ENCODE measurements at places on chromosomes 16 and 17.

DNA sequence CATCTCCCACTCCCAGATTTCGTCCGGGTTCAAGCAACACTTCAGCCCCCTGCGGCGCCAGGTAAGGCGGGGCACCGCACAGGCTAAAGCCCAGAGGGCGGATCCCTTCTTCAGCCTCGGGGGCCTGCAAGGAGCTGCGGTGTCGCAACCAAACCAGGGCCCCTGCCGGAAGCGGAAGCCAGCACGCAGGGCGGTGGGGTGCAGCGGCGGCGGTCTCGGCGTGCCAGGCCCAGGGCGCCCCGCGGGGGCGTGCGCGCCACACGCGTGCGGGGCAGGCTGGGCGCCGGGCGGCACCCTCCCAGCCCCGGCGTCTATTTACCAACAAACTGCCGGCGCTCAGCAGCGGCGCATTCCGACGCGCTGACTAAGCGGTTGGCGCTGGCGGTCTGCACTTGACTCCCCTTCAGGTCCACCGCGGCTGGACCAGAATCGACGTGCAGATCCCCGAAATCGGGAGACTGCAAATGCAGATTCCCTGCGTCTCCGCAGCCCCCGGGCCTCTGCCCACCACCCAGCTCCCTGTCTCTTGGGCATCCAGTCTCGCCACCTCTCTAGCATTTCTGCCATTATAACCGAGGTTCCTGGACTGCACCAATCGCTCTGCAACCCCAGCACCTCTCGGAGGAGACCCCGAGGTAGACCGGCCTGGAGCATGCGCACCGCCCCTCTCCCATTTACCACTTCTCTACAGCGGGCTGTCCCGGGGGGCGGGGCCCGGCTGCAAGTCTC lies 421 bp upstream of the DLX4 start:
- peak; percentile 97 for DNase-seq

DNA sequence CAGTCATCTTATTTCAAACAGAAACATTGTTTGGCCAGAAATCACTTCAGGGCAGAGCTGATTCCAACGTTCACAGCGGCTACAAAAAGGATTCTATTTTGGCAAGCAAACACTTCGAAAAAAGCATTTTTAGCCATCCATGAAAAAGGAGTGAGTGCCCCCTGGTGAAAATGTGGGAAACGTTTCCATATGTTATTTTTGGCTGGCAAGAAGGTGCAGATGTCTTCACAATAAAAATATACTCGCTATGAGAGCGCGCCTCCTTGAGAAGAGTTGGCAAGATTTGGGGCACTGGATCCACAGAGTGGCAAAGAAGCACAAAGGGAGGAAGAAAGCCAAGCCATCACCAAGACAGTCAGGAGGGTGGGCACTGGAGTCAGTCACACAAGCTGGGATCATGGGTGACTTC lies 191.1 kb downstream of the CHD9NB start:
- no peak for DNase-seq

DNA sequence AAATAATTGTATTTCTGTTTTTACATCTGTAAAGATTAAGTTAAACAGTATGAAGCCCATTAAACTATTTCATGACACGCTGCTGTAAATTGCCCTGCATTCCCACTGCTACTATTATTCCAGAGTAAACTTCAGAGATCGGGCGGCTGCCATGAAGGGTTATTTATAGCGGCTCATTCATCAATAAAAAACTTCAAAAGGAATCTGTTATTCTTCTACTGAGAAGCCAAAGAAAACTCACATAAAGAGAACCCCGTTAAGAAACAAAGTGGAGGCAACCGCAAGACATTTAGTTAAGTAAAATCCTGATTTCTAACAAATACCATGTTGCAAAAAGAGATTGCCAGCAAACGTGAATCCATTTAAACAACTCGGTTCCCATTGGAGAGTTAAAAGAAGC lies 16.4 kb downstream of the FOXL1 start:
- DNase-seq = no peak

DNA sequence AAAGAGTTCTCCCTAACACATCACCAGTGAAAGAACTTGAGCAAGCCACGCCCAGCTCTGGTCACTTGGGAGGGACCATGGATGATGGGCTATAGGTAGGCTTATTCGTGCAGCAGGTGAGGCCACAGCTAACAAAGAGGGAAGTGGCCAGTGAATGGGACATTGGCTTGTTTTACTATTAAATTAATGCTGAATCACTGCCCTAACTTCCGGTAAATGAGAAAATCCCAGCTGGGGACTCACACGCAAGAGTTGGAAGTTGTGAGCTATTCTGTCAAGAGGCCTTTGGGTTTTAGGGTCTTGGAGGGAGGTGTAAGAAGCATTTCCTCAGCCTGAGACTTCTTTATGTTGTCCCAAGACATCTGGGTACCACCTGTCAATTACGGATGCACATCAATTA lies 315.3 kb downstream of the XYLT1 start:
- no peak for DNase-seq

DNA sequence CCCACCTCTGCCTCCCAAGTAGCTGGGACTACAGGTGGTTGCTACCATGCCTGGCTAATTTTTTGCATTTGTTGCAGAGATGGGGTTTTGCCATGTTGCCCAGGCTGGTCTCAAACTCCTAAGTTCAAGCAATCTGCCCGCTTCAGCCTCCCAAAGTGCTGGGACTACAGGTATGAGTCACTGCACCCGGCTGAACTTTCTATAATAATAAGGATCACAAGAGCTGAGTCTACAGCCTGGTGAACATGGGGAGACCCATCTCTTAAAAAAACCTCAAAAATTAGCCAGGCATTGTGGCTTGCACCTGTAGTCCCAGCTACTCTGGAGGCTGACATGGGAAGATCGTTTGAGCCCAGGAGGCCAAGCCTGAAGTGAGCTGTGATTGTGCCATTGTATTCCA lies 53.5 kb downstream of the WDR59 start:
- no peak for DNase-seq

DNA sequence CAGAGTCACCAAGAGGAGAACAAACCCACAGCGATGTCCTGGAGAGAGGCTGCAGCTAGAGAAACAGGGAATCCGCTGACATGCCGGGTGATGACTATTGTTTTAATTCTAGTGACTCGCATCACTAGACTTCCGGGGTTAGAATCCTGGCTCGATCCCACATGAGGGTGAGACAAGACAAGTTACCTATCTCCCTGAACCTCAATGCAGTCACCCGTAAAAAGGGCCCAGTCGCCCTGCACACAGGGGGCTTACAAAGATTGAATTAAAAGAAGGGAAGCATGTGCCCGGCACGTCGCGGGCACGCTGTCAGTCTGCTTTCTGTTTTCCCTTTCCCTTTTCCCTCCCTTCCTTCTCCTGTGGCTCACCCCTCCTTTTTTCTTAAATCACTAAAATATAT lies 212.9 kb upstream of the FOXF1 start:
- DNase-seq = peak; percentile 20

DNA sequence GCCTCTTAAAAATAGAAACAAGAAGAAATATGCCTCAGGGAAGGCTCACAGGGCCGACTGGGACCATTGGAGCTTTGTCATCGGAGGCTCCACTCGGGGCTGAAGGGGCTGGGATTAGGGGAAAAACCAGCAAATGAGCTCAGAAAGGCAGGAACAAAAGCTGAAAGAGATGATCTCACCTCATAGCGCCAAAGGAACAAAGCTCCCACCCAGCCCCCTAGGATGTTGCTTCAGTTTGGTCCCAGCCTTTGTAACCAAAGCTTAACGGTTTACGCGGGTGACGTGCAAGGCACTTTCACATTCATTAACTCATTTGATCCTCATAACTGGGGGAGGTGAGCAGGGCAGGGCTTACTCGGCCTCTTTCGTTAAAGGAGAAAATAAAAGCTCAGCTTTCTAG lies 168.5 kb upstream of the DYNLRB2 start:
- no peak for DNase-seq

GRCh38 chr17:49223517-49224197 lies 6.9 kb downstream of the PHOSPHO1 start:
- DNase-seq = peak; percentile 89

- no peak for DNase-seq
Observed at GRCh38 chr16:29702269-29702668, 23.3 kb downstream of the QPRT start.

DNA sequence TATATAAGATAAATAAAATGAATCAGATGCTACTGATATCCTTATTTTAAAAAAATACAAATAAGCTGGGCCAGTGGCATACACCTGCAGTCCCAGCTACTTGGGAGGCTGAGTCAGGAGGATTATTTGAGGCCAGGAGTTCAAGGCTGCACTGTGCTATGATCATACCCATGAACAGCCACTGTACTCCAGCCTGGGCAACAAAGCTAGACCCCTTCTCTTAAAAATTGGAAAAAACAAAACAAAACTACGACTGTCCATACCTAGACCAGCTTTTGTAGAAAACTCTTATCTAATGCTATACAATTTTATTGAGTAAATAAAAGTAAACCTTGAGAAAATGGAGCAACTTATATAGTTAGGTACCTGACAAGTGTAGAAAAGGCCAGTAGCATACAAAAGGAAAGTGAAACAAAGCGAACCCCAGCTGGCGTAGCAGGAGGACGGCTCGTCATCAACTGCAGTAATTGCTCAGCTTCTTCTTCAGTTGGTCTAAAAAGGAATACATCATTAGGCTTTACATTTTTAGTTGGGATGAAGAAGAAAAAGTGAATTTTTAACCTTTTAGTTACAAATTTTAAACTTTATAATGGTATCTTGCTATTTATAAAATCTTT lies 23.6 kb downstream of the INTS2 start:
- no peak for DNase-seq

DNA sequence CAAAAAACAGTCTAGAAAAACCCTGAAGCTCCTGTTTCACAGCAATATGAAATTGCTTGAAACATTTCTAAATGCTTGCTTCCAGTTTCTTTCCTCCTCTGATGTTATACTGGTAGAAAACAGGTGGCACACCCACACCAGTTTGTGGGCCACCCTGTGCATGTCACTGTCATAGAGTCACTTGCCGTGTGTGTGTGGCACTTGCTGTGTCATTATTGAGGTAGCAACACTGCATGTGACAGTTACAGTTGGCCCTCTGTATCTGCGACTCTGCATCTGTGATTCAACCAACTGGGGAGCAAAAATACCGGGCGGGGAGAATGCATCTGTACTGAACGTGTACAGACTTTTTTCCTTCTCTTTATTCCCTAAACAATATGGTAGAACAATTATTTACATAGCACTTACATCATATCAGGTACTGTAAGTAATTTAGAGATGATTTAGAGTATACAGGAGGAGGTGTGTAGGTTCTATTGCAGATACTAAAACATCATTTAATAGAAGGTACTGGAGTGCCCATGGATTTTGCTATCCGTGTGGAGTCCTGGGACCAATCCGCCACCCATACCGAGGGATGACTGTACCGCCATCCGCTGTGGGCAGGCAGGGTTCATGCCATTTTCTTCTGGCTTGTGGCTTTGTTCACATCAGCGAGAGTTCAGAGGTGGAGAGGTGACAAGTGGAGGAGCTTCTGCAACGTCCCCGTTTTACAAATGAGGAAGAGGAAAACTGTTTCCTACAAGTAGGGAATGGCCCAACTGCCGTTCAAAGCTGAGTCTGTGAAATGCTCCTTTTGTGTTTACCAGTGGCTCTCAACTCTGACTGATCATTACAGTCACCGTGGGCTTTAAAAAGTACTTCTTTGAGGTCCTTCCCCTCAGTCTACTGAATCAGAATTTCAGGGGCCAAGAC lies 373.7 kb downstream of the SNX29 start:
- no peak for DNase-seq

DNA sequence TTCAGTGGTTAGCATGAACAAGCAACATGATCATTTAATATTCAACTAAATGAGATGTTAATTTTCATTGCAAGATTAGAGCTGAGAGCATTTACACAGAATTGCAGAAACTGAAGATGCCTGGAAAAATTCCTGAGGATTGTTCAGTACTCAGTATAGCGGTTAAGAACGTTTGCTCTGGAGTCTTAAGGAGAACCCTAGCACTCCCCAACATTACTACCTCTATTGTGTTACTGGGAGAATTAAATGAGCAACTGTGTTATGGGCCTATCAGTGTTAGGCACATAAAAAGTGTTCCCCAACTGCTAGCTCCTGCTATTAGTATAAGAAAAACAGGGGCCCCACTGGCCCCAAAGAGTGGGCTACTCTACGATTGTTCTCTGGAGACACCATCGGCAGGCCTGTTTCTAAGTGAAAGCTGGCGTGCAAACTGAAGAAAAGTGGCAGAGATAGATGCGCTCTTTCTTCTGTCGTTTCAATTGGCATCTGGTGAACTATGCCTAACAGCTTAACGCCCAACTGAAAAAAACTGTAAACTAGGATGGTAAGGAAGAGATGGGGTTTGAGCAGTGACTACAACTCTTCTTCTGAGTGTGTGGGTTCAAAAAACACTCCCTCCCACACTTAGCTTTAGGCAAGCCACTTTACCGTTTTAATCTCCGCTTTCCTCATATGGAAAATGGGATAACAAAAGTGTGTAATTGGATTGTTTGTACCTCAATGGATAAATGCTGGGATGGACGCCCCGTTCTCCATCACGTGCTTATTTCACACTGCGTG lies 1.3 kb downstream of the CDR2 start:
- DNase-seq = no peak

DNA sequence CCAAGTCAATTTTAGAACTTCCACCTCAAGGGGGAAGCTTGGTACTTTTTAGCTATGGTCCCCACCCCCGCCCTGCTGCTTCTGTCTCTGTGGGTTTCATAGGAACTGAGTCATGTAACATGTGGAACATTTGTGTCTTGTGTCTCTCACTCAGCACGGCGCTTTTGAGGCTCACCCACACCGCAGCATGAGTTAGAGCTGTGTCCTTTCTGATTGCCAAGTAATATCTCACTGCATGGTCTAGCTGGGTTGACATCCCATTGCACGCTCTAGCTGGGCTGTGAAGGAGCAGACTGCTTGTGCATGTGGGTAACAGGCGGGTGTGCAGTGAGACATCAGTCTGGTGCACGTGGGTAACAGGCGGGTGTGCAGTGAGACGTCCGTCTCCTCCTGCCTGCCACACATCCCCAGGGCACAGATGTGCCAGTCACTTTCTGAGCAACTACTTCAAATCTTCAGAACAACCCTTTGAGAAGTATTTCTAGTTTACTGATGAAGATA lies 26.4 kb upstream of the SLC7A5 start:
- DNase-seq = no peak

GRCh38 chr16:76654088-76654820 lies 377.1 kb downstream of the CNTNAP4 start:
- DNase-seq = no peak

DNA sequence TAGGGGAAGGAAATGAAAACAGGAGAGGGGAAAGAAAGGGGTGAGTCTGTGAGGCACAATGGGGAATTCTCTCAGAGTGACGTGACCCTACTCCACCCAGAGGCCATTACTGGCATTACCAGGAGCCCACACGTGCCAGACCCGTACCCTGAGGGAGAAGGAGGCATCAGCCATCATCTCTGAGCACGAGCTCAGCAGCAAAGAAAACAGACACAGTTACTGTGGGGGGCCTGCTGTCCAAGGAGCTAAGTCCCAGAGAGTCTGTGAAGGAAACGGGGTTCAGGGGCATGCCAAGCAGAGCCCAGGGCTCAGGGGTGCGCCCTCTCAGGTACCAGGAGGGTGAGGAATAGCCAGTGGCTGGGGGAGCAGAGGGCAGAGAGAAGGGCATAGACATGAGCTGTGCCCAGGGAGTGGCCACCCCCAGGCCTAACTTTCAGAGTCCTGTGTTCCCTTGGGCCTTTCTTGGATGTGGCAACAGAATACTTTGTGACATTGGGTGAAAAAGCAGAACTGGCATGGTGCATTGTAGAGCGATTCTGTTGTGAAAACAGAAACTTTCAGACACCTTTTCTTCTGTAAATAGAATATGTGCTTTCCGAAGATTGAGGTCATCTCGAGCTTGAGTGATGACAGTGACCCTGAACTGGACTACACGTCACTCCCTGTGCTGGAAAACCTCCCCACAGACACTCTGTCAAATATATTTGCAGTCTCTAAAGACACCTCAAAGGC lies 11.3 kb downstream of the TAF1C start:
- no peak for DNase-seq

Data from H54 (cell line).